Foreskin keratinocyte (primary cell): ENCODE measurements at places on chromosomes 12 and 14. TPM values are rescaled to one million over a fixed set of nuclear protein-coding genes. Genes with fewer than 3 reads are reported as not detected.

OTX2 gene
- total RNA-seq, result not detected in 2 replicates

OAS2 gene
- 124 and 157 TPM in 2 replicates for total RNA-seq

CD69 gene
- not detected in 2 replicates for total RNA-seq

GZMB gene
- total RNA-seq, result not detected in 2 replicates

IL26 gene
- not detected in 2 replicates for total RNA-seq

CPNE8 gene
- 12.2 and 13.5 TPM in 2 replicates for total RNA-seq

TRPV4 gene
- total RNA-seq, result 0.82 and 1.5 TPM in 2 replicates

SDS gene
- not detected in 2 replicates for total RNA-seq

P3H3 gene
- total RNA-seq, result 33.4 and 35.0 TPM in 2 replicates

SMCO2 gene
- 0.75 and 1.3 TPM in 2 replicates for total RNA-seq

NINJ2 gene
- 0.17 and 0.32 TPM in 2 replicates for total RNA-seq

CLECL1 gene
- not detected in 2 replicates for total RNA-seq

C12orf76 gene
- 3.4 and 4.0 TPM in 2 replicates for total RNA-seq
